ENCODE measurements at places on chromosomes 7 and 10. TPM values are rescaled to one million over a fixed set of nuclear protein-coding genes. Genes with fewer than 3 reads are reported as not detected.

IGF2BP3 gene
- total RNA-seq, result 1.9 TPM

CARD11 gene
- total RNA-seq, result 0.84 TPM

TLL2 gene
- 0.16 TPM for total RNA-seq

CNNM2 gene
- total RNA-seq, result 9.8 TPM

OR2A12 gene
- not detected for total RNA-seq

SFR1 gene
- total RNA-seq, result 7.0 TPM

TMEM184A gene
- total RNA-seq, result not detected

GRCh38 chr10:26173837-26174236, 42.7 kb upstream of the GAD2 start:
- DNase-seq, result no peak

GRCh38 chr7:128807191-128807590, 15.4 kb downstream of the CCDC136 start:
- DNase-seq, result no peak

- no peak for DNase-seq
These were observed 9.6 kb upstream of the TRIM8 start for GRCh38 chr10:102634686-102635085.

DNA sequence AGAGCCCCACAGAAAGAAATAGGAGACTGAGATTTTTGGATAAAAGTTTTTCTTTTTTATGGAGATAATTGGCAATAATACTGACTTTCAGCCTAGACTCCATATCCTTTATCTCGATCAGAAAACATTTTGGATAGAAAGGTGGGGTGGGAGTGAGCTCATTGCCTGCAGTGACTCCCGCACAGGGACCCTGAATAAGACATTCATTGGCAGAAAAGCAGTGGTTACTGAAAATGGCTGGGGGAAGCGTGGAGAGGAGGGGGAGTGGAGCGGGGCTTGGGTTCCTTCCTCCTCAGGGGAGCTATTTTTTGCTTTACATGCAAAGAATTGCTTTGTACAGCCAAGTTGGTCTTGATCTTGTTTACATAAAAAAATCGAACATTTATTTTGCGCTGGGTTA, 90.4 kb upstream of the BMPER start:
- DNase-seq, result no peak

DNA sequence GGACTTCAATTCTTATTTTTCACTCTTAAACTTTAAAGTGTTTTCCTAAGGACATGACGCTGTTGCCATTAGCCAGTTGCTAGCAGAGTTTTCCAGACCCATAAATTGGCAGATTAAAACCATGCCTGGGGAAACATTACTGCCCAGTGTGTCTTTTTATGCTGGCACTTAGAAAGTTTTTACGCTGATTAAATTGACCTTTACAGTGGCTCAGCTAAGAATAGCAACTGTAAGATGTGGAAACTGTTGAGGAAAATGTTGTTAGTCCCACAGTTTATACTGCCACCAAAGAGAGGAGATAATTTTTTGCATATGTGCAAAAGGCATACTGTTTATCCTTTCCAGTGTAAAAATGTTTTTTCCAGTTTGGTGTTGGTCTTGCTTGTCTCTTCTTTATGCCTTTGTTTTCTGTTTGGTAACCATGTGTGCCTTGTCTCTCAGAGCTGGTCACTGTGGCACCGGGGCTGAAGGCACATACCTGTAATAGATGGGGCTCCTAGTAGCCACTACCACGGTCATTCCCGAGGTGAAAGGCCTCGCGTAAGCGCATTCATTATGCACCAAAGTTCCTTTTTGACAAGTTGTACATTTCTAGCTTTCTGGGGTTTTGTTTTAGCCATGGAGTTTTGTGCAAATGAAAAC, 45.3 kb downstream of the CYP17A1 start:
- no peak for DNase-seq

DNA sequence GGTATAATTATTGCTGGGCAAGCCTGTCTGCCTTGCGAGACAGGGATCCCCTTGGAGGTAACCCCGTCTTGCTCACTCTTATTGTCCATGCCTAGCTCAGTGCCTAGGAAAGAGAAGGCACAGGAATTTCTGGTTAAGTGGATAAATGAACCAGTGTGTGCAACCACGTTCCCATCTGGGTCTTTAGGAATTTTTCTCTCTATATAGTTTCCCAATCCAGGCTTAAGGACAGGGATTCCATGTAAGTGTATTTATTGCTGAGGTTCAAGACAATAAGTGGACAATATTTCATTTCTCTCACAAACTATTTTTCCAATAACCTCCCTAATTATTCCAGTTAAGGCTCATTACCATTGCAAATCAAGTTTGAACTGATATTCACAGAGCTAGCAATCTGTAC, 8.9 kb upstream of the ADAM12 start:
- DNase-seq, result no peak

- no peak for DNase-seq
These were observed 178.2 kb downstream of the AKR1D1 start for GRCh38 chr7:138254444-138254843.

Measured in omental fat pad (tissue), 4 donors.